ENCODE measurements at places on chromosomes 12 and 14. TPM values are rescaled to one million over a fixed set of nuclear protein-coding genes. Genes with fewer than 3 reads are reported as not detected.
A peak's percentile ranks its signal among the peaks of the same experiment; 100 is the strongest.

DNA sequence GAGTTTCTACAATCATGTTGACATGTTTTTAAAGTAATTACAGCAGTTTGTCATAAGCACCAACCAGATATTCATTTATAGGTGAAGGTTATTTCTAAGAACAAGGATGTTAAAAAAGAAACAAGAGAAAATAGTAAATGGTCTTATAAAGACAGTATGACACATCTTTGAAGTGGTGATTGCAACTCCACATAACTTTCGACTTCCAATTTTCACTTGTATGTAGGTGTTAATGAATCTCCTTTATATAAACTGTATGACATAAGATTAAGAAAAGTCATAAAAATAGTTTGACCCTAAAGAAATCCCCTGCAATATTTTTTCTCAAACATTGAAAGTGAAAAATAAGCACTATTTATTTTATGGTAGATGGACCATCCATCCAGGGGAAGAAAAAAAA lies 144.8 kb upstream of the PTPRQ start:
- DNase-seq: no peak

Gene B4GALNT3
- polyA plus RNA-seq: 15.7 TPM

GRCh38 chr12:80937391-80938238 lies at the start of gene LIN7A:
TSS of gene LIN7A (minus strand) at chr12:80937934. CDS start at chr12:80937722, 212 bp downstream.
- peak; percentile 46 for DNase-seq

- DNase-seq: no peak
Measured at GRCh38 chr12:79617696-79618095, 73.1 kb downstream of the PAWR start.

- DNase-seq: no peak
Measured at GRCh38 chr12:110317911-110318310, 36.9 kb downstream of the ATP2A2 start.

Measured in left renal pelvis (tissue), 4 donors.